ENCODE measurements at places on chromosomes 11 and 22.

DNA sequence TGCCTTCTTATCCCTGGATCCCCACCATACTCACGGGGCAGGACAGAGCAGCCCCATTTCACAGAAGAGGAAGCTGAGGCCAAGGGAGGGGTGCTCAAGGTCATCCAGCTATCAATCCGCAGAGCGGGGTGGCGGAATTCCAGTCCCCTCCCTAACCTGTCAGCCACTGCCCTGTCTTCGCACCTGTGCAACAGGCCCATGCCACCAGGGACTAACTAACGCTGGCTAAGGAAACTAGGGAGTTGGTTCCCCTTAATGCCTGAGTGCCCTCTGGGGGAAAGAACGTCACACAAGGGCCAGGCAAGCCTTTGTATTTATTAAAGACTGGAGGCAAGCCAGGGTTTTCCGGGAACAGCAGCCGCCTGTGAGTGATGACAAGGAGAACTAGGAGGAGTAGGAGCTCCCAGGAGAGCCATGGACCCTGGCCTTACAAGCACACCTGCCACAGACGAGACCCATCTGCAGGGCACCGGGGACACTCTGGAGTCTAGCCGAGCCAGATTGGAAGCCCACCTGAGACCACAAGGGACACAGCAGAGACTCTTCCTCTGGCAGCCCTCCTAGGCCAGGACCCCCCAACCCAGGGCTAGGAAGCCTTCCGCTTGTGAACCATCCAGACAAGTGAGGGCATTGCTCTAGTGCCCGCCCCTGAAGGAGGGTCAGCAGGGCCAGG lies 64.4 kb downstream of the MYH9 start:
- no peak for DNase-seq

- DNase-seq = no peak
Observed at GRCh38 chr22:47220752-47221151, 458.3 kb downstream of the TBC1D22A start.

DNA sequence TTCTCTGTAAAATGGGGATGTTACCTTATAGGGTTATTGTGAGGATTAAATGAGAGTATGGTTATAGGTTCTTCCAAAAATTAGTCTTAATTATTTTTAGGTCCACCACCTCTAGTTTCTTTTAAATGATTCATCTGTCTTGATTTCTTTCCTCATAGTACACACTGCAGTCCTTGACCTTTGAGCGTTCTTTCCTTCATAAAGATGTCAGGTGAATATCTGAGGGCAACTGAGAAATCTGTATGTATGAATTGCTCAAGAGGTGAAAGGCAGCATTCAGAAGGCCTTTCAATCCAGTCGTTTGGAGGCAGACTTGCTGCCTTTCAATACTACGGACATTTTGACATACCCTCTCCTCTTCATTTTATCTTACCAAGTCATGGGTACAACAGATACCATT lies 380.7 kb downstream of the INSC start:
- DNase-seq = no peak

DNA sequence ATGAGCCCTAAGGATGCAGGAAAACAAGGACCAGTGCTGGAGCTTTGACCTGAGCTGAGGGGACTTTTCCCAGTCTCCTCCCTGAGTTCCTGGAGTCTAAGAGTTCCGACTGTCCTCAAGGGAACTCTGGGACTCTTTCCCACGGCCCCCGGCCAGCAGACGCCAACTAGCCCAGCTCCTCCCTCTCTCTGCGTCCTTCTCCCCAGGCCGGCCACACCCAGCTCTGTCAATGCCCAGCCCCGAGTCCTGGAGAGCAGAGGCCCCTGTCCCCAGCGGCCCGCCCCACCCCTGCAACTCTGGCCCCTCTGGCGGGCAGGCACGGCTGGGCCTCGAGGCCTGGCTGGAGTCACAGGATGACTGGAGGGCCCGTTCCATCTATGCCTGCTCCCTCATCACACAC lies 29.8 kb downstream of the NECTIN1 start:
- no peak for DNase-seq

GRCh38 chr11:83024270-83024854 lies 47.3 kb downstream of the RAB30 start:
- no peak for DNase-seq

GRCh38 chr11:122749005-122749687 lies 89.2 kb upstream of the CRTAM start:
- no peak for DNase-seq

- DNase-seq = no peak
Observed at GRCh38 chr11:35856756-35857155, 87.1 kb upstream of the LDLRAD3 start.

DNA sequence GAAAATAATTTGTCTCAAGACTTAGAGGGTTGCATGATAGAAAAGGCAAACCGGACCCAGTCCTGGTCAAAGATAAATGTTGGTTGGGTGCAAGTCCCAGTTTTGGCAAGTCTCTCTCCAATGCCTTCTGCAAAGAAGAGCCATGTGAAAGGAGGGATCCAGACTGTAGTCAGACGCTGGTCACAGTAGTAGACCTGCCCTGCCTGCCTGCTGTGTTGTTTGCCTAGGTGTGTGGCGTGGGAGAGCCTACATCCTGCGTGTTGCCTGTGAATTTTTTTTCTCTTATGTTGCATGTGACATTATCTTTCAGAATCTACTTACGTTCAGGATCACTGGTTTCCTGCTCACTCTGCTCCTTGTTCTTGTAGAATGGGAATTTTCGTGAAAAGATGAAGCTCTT lies 197.6 kb upstream of the CCDC90B start:
- no peak for DNase-seq

- DNase-seq = no peak
Observed at GRCh38 chr11:76239483-76240160, 33.3 kb upstream of the WNT11 start.

DNA sequence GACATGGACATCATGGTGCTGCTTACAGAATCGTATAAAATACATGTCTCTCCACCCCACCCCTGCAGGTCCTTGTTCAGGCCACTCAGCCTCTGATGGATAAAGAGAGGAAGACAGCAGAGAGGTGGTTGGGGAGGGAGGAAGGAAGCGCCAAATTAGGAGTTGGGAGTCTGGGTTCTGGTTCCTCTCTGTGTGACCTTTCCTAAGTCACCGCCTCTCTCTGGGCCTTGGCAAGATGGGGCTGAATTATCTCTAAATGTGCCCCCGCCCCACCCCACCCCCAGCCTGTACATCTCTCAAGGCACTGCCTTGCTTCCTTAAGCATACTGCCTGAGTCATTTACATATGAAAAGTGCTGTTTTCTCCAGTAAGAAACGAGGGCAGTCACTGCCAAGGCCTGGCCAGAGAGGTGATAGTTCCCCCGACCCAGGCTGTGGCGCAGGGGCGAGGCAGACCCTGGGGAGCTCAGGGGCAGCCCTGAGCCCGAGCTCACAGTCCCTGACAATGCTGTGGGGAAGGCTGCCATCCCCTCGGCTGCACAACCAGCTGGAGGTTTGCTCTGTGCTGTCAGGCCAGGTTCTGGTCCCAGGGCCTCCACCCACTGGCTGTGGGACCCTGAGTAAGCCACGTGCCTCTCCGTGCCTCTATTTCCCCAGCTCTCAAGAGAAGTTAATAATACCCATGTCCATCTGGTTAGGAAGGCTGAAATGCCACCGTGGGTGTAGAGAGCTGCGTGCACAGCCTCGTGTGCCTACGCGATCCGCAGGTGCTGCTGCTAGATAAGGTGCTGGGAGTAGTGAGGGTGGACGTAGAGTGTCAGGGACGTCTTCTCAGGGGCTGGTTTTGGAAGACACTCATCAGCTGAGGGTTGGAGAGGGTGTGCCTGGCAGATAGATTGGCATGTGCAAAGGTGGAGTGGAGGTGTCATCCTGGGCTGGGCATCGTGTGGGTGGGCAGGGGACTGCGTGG lies 55.3 kb downstream of the CACNA1I start:
- DNase-seq = no peak

GRCh38 chr11:106070606-106071005 lies 6.5 kb downstream of the KBTBD3 start:
- no peak for DNase-seq

DNA sequence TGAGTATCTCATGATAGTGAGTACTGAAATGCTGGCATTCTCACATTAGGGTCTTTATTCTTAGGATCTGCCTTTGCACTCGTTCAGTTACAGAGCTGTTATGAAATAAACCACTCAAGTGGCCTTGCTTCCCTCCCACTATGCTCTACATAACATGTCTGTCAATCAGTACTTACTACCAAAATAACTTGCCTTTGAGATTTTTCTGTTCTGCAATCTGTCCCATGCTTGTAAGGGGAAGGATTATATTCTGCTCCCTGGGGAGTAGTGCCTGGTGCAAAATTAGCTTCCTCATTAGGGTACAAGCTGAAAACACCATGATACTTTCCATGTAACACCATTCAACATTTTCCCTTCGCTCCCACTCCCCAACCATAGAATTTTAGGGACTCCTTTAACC lies 1.9 kb upstream of the GRAP2 start:
- no peak for DNase-seq

DNA sequence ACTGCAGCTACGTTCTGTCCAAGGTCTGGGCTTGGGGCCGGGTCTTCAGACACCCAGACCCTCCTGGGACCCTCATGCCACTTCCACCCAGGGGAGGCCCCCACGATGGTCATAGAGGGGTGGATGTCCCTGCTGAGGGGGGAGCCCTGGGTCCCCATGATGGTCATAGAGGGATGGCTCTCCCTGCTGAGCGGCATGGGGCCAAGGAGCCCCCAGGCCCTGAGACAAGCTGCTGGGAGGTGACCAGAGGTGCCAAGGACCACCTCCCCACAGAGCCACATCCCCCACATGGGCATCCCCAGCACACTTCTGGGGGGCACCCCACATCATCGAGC lies 7.2 kb downstream of the MUC5B start:
- DNase-seq = no peak

DNA sequence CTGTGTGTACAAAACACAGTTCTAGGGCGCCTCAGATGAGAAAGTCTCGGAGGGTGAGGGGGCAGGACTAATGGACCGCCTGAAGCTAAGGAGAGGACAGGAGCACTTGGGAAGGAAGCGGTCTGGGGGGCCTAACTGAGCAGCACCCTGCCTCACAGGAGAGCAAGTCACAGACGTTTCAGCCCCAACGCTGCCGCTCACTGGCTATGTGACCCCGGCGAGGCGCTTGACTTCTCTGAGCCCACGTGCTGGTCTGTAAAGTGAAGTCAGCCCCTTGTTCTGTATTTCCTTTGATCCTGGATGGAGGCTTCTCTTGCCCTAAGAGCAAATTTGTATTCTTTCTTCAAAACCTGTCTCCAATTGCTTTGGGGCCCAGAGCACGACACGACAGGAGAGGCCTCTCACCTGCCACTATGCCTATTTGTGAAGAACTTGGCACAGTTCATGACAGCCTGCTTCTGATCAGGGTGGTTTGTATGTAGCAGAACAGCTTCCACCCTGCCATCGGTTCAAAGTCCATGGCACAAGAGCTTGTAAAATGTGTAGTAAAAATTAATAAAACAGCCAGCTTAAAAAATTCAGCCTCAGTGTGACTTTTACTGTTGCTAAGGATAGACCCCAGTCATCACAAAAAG lies 59.1 kb downstream of the WNT11 start:
- DNase-seq = no peak

- no peak for DNase-seq
Observed at GRCh38 chr11:121904148-121904547, 211.9 kb downstream of the BLID start.

GRCh38 chr22:17083255-17083654 lies 1.5 kb upstream of the IL17RA start:
- DNase-seq = no peak

DNA sequence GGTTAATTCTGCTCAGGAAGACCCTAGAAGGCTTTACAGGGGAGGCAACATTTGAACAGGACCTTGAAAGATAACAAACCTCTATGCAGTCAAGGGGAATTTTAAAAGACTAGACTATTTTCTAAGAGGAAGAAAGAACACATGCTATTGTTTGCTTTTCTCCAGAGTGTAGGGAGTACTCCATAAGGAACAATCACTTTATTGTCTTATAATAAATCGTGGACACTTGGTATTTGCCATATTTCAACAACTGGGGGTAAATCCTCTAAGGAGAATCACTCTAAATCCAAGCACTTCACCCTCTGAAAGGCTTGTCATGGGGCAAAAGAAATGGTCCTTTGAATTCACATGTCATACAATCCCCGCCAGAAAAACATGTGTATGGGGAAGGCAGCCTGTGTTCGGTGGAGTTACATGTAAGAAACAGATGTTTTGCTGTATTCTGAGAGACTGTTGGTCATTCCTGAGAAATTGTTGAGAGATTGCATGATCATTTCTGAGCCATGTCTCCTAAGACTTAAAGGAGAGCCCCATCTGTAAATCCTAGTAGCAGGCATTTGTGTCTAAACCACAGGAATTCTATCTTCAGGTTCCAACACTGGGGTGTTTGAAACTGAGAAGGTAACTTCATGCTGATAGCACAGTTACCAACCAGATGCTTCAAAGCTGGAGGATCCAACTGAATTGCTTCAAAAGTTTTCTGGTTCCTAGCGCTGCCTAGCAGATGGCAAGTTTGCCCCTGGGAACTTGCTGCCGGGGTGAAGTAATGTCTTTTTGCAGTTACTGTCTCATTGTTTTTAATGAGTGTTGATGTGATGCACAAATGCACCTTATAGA lies 66.8 kb downstream of the FZD4 start:
- no peak for DNase-seq

DNA sequence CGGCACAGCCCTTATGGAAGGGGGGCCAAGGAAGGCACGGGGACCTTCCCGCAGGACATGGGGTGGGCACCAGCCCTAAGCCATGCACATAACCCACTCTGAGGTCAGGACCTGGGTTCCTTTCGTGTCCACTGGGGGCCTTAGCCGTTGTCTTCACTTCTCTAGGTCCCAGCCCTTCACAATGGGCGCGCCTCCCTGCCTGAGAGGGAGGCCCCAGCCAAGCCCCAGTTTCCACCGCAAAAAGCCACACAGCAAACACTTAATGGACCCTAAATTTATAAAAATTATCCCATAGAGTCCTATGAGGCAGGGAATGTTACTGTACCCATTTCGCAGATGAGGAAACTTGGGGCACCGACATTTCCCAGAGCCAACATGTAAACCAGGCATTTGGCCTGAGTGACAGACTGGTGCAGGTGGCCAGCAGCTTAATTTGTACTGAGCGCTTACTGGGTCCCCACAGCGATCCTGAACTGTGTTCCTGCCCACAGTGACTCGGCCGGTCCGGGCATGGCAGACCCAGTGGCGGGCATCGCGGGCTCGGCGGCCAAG lies 1.2 kb downstream of the GAS2L1 start:
- DNase-seq = no peak

DNA sequence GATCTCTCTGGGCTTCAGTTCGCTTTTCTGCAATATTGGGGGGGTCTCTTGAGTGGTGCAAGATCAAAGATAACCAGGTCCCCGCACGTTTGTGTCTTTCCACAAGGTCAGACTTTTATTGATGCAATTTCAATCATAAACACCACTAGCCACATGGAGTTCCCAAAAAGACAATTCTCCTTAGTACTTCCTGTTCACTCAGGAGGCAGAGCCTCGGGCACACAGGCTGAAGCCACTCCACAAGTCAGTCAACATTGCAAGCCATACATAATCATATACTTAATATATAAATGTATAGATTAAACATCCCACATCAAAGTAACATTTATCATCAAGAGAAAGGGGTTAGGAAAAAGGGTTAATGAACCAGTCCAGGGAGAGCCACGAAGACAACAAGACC lies 12.0 kb downstream of the ST14 start:
- no peak for DNase-seq

- DNase-seq = no peak
Observed at GRCh38 chr11:130666781-130667251, 218.4 kb downstream of the ADAMTS15 start.

All from stimulated activated CD8-positive, alpha-beta memory T cell treated with anti-CD3 and anti-CD28 coated beads, Interleukin-15, amount 100 ng/mL, for 4 hours (primary cell).